Stimulated activated CD8-positive, alpha-beta memory T cell treated with anti-CD3 and anti-CD28 coated beads, Interleukin-7, amount 100 ng/mL, for 48 hours (primary cell): ENCODE measurements at places on chromosomes 1 and 21.

DNA sequence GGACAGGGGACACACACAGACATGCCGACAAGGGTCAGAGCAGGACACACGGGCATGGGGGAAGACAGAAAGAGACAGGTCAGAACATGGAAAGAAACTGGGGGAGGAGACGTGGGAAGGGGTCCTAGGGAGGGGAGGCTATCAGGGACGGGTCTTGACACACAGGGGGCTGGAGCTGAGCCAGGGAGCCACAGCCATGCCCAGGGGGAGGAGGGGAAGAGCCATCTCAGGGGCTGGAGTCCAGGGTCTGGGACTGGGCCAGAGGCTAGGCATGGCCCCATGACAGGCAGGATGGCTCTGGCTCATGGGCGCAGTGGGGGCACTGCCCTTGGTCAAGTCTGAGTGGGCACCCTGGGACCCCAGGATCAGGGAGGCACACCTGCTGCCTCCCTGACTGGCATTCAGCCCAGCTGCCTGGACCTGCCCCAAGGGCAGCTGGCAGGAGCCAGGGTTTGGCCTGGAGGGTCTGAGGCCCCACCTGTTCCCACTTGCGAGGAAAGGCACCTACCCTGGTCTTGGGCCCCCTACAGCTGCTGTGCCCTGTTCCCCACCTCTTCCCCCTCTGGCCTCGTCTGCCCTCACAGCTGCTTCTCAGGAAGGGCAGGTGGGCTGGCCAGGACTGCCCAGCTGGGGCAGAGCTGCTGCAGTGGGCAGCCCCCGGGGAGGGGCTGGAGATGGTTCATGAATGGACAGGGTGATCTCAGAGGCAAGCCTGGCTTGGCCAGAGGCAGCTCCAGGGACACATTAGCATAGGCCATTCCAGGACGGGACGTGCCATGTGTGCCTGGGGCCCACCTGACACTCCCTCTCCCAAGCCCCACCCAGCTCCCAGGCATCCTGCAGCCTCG lies 42.9 kb downstream of the HSPG2 start:
- DNase-seq = no peak

DNA sequence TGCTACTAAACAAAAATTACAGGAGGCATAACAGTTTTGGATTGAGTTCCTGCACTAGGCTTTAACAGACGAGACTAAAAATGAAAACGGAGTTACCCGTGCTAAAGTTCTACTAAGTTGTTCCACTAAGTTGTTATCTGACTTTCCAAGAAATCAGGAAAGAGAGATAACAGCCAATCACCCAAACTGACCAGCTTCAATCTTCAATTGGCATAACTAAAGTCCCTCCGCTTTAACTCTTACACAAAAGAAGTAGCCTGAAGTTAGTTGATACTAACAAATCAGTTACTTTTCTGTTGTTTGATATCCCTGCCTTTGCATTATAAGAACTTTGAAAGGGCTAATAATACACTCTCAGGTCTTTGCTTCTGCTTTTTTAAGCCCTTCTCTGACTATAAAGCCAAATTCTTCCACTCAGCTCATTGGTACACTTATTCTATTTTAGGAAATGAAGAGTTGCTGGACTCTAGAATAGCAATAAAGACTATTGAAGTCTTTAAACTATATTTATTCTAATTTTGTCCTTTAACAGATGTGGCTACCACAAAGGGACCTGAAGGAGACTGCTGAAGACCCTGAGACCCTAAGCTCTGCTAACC lies 61.3 kb downstream of the TESK2 start:
- no peak for DNase-seq

DNA sequence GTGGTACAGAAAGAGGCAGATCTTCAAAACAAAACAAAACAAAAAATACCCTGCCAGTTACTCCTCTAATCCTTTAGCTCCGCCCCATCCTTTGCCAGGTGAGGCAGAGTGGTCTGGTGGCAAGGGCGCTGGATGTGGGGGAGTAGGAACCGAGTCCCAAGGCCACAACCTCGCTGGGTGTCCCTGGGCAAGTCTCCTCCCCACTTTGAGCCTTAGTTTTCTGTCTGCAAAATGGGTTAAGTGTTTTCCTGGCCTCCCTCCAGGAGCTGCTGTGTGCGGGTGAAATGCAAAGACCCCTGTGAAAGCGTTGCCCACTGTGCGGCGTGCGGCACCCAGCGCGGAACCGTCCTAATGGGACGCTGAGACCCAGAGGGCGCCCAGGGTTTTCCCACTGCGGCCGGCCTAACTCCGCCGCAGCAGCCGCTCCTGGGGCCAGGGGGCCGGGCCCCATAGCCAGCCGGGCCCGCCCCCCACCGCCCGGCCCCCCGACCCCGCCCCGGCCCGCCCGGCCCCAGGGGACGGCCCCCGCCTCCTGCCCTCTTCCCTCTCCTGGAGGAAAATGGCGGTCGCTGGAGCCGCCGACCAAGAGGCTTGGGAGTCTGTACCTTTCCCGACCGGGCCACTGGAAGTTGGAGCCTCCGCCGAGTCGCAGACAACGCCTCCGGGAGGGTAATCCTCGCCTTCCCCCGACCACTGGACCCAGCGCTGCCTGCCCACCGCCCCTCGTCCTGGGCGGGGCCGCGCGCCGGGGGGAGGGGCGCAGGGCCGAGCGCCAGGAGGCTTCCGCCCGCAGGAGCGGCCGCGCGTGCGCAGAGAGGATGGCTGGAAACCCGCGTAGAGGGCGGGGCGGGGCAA lies at the start of the genes ERMAP and SVBP:
Gene ERMAP (plus strand): TSS at position 538 of the 855 bp plus-strand sequence. CDS start 13,327 bp downstream, outside the sequence.
Gene SVBP (minus strand): TSS at position 813 of the 855 bp plus-strand sequence. CDS start 853 bp downstream, outside the sequence.
- DNase-seq = peak; percentile 91

GRCh38 chr1:76764638-76765454 lies 102.4 kb upstream of the ST6GALNAC5 start:
- DNase-seq = no peak

DNA sequence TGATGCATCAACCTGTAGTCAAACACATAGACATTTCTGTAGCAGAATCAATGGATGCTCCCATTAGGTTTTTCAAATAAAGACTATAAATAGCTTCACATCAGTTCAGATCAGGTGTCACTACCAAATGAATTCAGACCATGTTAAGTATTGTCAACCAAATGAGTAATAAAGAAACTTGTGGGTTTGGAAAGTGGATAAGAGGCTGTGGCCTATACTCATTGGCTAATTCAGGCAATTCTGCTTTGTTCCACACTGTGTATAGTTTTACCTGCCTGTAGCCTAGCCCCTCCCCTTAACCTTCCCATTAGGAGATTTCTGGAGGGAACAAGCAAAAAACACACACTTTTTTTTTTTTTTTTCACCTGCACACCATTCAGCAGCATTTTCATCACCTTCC lies 321.2 kb downstream of the HLX start:
- no peak for DNase-seq

DNA sequence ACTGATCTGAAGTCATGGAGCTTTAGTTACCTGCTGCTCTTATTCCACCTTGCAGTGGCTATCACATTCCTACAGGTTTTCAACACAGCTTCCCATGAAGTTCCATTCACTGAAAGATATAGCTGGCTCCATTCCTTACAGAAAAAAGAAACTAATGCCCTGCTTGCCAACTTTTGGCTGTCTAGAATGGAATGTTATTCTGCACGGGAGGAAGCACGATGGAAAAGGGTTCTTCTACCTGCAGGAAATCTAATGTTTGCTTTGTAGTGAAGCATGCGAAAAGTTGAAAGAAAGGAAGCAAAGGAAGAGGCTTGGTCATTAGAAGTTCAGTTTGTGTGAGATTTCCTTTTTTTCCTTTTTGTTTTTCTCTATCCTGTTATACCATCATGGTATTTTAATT lies 32.6 kb downstream of the GIPC2 start:
- DNase-seq = no peak

DNA sequence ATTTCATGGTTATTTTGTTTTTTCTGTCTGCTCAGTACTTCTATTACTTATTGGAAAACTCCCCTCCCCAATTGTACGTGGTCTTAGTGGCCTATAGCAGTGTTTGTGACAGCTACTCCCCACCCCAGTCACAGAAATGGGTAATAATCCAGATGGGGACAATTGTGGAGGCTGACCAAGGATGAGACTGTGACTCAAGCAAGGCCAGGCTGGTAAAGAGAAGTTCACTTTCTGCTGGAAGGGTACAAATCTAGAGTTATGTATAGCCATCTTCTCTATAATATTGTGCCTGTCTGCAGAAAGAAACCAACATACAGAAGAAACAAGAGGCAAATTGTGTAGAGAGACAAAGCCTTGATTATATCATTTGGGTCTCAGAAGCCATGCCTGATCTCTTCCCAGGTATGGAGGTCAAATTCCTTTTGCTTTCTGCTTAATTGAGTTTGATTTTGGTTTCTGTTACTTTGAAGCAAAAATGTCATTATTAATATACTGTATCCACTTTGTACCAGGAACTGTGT lies 270.4 kb downstream of the HLX start:
- DNase-seq = no peak

DNA sequence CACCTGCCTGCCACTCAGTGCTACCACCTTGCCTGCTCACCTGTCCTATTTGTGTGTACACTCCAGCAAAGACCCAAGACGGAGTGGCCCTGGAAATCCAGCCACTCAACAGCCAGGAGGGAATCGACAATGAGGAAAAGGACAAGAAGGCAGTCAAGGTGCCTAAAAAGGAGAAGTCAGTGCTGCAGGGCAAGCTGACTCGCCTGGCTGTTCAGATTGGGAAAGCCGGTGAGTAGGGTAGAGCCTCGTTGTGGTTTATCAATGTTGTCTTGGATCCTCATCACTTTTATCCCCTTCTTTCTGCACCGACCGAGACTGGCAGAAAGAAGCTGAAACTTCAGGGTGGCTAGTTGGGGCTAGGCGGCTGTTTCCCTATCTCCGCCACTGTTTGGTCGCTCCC lies 61.4 kb upstream of the LAX1 start:
- DNase-seq = no peak

- no peak for DNase-seq
Observed at GRCh38 chr1:220942278-220942677, 63.0 kb downstream of the HLX start.

DNA sequence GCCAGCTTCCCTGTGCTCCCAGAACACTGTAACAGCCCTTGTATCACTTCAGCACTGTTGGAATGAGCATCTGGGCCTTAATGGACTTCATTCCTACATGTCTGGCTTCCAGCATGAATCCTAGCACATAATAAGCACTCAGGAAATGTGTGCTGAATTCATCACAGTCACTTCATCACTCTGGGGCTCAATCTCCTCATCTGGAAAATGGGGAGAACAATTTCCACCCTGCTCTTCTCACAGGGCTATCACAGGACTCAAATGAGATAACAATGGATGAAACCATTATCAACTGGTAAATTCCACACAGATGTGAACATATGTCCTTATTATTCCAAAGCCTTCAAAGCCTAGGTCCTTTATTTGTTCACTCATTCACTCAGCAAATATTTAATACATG lies 12.4 kb downstream of the RAB3B start:
- DNase-seq = no peak

DNA sequence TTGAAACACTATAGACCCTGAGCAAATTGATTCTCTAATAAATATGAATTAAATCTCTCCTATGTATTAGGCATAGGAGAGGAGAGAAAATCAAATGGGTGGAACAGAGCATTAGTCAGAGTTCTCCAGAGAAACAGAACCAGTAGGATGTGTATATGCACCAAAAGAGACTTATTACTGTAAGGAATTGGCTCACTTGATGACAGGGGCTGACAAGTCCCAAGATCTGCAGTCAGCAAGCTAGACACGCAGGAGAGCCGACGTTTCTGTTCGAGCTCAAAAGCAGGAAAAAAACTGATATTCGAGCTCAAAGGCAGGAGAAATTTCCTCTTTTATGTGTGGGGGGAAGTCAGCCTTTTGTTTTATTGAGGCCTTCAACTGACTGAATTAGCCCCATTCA lies 259.2 kb upstream of the KAZN start:
- DNase-seq = no peak

GRCh38 chr1:44636688-44637598 lies 37.3 kb downstream of the TMEM53 start:
- DNase-seq = no peak
